ENCODE measurements at places on chromosomes 4 and X.

GRCh38 chr4:105990933-105991332 lies 95.7 kb downstream of the NPNT start:
- no peak for DNase-seq

GRCh38 chr4:13656569-13657405 lies 29.3 kb upstream of the BOD1L1 start:
- DNase-seq, result no peak

- DNase-seq, result no peak
Observed at GRCh38 chr4:56655627-56656345, 25.3 kb downstream of the HOPX start.

- no peak for DNase-seq
Observed at GRCh38 chr4:107278791-107279483, 242.8 kb upstream of the DKK2 start.

DNA sequence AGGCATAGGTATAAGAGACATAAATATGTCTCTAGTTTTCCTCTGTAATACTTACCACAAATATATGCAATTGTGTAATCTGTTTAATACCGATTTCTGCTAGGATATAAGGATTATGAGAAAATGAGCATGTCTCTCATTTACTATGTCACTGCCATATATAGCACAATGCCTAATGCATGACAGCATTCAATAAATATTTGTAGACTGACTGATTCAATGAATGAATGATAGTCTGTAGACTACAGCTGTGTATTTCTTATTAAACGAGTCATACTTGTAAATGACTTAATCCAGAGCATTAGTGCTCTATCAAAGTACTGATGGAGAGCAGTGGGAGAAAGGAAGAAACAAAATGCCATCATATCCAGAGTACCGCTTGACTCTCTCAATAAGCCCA lies 175.6 kb downstream of the PPP3CA start:
- no peak for DNase-seq

- DNase-seq, result no peak
Observed at GRCh38 chrX:39469126-39469525, 628.6 kb downstream of the BCOR start.

- no peak for DNase-seq
Observed at GRCh38 chrX:132900633-132901293, 57.7 kb downstream of the HS6ST2 start.

GRCh38 chr4:1249731-1250526 lies 999 bp upstream of the CTBP1 start:
- DNase-seq, result no peak

DNA sequence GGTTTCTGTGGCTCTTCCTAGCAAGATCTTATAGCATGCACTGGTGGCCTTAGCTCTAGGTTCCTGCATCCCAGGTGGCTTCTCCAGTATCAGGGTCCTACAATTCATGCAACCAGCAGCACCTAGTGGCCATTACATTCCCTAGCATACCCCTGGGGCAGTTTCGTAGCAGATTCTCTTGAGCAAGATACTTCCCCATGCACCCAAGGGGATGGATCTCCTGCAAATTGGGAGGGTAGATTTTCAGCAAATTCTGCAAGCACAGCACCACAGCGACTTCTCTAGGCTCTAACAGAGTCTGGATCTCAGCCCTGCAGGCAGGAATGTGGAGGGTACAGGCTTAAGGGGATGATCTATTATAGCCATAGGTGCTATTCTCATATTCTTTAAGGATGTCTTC lies 13.1 kb upstream of the SLC9B1 start:
- DNase-seq, result no peak

DNA sequence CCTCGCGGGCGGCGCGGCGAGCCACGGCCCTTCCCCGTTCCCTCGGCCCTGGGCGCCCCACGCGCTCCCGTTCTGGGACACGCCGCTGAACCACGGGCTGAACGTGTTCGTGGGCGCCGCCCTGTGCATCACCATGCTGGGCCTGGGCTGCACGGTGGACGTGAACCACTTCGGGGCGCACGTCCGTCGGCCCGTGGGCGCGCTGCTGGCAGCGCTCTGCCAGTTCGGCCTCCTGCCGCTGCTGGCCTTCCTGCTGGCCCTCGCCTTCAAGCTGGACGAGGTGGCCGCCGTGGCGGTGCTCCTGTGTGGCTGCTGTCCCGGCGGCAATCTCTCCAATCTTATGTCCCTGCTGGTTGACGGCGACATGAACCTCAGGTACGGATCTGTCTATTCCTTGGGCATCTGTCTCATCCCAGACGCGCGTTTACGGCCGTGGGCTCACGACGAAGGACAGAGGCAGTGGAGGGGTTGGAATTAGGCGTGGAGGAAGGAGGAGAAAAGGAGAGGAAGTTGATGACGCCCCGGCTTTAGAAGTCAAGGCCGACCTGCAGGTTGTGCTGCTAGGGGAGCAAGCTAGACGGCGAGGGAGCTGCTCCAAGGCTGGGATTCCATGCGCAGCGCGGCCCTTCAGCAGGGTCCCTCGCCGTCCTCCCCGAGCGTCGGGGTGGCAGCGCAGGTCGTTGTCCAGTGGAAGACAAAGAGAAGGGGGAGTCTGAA lies 792 bp downstream of the SLC10A4 start:
- DNase-seq, result no peak

DNA sequence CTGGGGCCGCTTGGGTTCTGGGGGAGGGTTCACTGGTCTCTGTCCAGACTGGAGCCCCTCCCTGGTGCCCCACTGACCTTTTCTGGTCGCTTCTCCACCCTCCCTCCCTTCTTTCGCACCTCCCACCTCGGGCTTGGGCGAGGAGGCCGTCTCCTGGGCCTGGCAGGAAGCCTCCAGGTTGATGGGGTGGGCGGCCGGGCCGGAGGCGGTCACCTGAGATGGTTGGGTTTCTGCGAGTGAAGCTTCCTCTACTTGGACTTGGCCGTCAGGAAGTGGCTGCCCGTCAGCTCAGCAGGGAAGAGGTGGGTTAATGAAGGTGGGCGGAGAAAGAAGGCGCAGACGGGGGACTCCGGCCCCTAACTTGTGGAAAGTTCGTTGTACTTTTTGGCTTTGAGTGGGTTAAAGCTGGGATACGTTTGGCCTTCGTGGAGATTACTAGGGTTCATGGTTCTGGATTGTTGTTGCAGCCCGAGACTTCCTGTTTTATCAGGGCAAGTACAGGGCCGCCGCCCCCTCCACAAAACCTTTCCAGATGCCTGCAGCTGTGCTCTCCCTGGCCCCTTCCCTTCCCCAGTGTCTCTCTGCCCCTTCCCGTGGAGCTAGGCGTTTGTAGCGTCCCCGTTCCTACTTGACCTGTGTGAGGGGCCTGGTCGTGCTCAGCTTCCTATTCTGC lies 1.2 kb downstream of the AKAP17A start:
- DNase-seq, result no peak

DNA sequence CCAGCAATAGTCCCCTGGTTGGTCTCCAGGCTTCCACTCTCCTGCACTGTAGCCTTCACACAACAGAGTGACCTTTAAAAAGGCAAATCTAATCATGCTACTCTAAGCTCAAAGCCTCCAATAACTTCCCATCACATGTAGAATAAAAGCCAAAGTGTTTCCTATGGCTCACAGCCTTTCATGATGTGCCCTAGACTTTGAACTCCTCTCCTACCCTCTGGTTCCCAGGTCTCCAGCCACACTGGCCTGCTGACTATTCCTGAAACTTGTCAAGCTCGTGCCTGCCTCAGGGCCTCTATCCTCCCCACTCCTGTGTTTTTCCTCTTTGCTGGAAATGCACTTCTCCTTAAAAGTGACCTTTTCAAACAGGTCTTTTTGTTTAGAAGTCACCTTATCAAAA lies 3.1 kb downstream of the MANBA start:
- no peak for DNase-seq

- no peak for DNase-seq
Observed at GRCh38 chrX:67555578-67556203, 11.9 kb downstream of the AR start.

DNA sequence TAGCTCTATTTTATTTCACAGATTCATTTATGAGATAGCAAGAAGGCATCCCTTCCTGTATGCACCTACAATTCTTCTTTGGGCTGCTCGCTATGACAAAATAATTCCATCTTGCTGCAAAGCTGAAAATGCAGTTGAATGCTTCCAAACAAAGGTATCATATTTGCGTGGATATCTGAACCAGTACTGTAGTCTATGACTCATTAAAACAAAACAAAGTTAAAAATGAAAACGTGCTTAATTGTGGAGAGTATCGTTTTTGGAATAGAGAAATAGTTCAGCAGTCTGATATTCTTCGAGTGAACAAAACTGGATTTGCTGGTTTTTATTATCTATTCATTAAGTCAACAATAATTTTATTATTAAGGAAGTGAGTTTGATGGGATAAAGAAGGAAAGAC lies 6.3 kb downstream of the AFP start:
- no peak for DNase-seq

GRCh38 chr4:54913751-54914526 lies 211.5 kb downstream of the KDR start:
- DNase-seq, result no peak

GRCh38 chrX:24890677-24891076 lies 125.1 kb downstream of the ARX start:
- no peak for DNase-seq

DNA sequence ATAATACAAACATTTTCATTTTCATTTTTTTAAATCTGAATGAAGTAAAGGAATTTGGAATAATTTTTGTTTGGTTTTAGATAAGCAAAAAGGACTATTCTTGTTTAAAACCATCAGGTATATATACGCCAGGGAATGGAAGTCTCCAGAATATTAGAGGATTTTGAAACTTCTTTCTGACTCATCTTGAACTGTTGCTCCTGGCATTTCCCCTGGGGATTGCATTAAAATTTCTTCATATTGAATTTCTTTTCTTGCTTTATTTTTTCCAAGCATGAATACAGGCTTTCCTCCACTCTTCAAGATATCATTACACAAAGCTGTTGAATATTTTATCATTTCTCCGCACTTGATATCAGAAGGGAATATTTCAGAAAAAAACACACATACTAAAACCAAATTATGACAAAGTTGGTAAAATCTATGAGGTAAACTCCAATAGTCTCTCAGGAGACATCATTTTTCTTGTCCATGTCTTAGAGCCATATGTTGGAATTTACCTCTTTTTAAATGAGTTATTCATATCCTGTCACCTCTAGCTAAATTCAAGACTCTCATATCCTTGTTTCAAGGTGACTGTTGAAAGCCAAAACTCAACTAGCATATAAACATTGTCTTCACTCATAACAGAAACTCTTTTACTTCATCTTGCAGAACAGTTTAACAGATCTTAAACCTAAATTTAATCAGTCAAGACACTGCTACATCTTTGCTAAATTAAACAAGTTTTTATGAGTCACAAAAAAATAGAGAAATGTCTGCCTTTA lies 20.7 kb upstream of the CSN1S1 start:
- DNase-seq, result no peak
